ENCODE measurements at places on chromosomes 6 and 20.

GRCh38 chr6:16136621-16137450, 8.0 kb downstream of the MYLIP start:
- DNase-seq, result peak; percentile 28

GRCh38 chr20:46618316-46619100, 32.8 kb downstream of the SLC13A3 start:
- DNase-seq, result no peak

GRCh38 chr6:14888575-14889000, 357.3 kb upstream of the JARID2 start:
- DNase-seq, result no peak

DNA sequence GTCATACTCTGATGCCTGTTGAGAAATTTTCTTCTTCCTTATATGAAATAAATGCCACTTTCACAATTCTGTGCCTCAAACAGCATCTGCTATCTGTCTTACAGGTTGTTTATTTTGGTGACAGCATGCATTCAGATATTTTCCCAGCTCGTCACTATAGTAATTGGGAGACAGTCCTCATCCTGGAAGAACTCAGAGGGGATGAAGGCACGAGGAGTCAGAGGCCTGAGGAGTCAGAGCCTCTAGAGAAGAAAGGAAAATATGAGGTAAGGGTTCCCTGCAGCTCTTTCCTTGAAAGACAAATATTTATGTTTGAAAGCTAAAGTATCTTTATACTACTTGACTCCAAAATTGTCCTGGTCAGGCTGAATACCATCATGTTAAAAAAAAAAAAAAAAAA, 15.8 kb downstream of the TSPYL4 start:
- no peak for DNase-seq

DNA sequence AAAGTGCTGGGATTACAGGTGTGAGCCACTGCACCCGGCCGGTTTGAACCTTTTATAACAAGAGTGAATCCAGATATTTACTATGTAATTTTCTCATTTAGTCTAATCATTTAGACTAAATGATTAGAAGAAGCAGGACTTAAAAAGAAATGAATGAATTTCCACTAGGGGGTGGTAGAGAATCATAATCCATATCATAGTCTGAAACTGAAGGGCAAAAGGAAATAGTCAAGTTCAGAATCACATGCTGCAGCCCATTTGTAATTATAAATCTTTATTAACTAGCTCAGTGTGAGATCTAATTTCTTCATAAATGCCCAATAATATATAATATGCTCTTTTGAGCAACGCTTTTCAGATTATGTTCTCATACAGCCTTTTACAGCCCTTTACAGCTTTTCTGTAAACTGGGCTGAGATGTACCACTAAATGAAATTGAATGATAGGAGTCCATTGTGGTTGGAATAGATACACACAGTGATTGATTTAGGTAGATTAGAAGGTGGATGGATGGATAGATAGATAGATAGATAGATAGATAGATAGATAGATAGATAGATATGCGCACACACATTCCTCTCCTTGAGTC, 31.8 kb downstream of the PSMB9 start:
- no peak for DNase-seq

DNA sequence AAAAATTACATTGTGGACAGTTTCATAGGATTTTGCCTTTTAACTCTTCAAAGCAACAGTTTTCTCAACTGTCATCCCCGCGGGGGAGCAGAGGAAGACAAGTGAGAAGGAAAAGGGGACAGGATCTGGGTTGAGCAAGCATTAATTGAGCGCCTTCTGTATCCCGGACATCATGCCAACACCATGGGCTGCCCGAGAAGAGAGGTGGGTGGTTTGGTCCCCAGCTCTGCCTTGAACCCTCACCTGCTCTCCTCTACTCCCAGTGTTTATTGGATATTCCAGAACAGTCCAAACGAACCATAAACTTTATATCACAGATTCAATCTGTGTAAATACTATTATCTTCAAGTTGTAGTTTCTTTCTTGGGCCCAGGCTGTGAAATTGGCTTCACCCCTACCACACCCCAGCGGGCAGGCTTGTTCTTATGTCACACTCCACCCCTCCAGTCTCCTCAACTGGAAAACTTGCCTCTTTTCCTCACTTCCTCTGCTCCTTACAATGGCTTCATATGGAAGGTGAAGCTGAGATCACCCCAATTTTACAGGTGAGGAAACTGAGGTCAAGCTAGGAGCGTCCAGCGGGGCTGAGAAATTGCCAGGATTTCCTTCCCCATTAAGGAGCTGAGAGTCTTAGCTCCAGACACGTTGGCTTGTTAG, 6.0 kb downstream of the PCK1 start:
- DNase-seq, result no peak

- DNase-seq, result no peak
Measured at GRCh38 chr20:10501402-10501801, 66.3 kb downstream of the SLX4IP start.

- no peak for DNase-seq
Measured at GRCh38 chr6:47859175-47859574, 77.3 kb downstream of the OPN5 start.

- peak; percentile 83 for DNase-seq
Measured at GRCh38 chr20:17895641-17896171, 72.9 kb downstream of the SNX5 start.

DNA sequence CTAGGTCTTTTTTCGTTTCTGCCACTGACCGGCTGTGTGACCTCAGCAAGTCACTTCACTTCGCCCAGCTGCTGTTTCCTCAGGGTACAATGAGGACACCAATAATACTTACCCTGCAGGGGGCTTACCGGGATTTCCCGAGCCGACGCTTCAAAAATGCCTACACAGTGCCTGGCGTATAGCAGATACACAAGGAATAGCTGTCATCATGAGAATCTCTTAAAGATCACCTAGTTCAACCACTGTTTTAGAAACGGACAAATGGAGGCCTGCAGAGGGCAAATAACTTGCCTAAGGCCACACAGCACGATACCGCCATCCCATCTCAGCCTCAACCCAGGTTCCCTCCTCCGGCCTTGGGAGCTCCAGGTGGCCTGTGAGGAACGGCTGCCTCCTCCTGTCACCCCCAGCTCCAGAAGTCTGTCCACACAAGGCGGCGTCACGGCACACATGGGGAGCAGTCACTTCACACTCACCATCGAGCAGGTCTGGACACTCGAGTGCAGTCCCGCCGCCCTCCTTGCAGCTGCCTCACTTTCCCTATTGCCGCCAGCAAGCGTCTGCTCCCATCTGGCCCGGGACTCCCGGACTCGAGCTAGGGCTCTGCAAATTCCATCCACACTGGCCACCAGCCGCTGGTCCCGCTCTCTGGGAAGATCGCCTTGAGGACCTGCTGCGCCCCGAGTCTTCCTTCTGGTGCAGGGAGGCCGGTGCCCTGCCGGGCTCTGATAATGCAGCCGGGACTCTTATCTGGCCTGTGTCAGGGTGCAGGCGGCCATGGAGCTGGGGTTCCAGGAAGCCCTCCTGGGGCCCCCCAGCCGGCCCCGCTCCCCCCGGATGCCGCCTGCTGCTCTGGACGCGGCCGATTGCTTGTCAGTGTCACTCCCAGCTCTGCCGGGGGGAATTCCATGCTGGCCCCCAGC, at the start of gene RIPOR3:
Gene RIPOR3 (minus strand): TSS at position 893 of the 923 bp plus-strand sequence. CDS start 414 bp downstream, at position 479.
- DNase-seq, result peak; percentile 6

DNA sequence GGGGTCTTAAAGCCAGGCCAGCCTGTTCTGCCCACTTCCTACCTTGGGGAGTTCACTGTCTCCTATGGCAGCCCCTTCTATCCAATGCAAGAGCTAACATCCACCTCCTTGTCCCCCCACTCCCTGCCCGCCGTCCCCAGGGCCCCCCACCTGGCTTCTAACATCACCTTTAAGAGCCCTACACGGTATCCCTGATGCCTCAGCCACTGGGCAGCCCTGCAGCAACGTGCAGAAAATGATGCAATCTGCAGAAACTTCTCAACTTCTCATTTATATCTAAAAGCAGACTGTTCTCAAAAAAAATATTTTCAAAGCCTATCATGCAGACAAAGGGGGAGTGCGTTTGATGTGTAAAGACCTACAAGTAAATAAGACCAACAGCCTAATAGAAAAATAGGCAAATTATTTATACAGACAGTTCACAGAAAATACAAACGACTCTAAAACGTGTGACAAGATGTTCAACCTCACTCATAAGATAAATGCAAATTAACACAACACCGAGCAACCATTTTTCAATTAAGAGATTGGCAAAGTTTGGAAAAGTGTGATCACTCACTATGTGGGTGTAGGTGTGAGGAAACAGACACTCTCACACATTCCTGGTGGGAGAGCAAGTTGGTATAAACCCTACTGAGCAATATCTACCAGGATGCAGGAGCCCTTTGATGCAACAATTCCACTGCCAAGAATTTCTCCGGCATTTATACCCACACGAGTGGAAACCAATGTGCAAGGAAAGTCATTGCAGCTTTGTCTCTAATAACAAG, 15.1 kb upstream of the HCK start:
- no peak for DNase-seq

- DNase-seq, result no peak
Measured at GRCh38 chr6:105932440-105932839, 153.7 kb upstream of the PRDM1 start.

- no peak for DNase-seq
Measured at GRCh38 chr6:104344223-104344622, 515.5 kb downstream of the HACE1 start.

GRCh38 chr6:111439171-111439570, 43.8 kb downstream of the REV3L start:
- DNase-seq, result no peak

DNA sequence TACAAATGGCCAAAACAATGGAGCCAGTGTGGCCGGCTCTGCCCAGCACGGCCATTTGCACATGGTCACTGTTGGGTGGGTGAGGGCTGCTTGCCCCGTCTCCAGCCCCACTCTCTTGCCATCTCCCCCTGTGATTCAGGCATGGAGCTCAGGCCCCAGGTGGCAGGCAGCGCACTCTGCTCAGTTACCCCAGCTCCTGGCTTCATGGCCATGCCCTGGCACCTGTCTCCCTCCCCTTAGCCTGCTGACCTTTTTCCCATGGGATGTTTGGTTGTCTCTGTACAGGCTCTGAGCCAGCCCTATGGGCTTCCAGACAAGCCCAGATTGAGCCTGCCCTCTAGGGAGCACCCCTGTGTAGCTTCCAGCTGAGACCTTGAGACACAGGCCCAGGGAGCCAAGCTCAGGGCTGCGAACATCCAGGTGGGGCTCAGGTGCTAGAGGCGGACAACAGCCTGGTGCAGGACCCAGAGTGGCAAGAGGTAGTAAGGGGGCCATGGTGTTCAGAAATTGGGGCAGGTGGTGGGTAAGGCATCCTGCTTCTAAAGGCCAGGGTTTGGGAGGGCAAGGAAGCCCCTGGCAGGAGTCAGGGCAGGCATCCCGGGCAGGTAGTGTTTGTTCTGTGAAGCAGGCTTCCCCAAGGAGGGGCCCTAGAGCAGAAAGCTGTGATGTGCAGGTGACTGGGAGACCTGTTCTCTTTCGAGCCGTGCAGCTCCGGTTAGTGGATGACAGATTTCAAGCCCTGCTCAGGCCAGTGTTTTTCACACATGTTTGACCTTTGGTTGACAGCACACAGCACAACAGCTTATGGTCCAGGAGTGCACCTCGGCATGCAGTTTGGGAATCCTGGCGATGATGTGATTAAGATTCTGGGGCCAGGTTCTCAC, 17.7 kb downstream of the SYNJ2 start:
- no peak for DNase-seq

Measured in activated CD4-positive, alpha-beta T cell treated with anti-CD3 and anti-CD28 coated beads, Interleukin-2, amount 50 U/mL, for 48 hours (primary cell).